ENCODE measurements at places on chromosomes 3 and 15.

DNA sequence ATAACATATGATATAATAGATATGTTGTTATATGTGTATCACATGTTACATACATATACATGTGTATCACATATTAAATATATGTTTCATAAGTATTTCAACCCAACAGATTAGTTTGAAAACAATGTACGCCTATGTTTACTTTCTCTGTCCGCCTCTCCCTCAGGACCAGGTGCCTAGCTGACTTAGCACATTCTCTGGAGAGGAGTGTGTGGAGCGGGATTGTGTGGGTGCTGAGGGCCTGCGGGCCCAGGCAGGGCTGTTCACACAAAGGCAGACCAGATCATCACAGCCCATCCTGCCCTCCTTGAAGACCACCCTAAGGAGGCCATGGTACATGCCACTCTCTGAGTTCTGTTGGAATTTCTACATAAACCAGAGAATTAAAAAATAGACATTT, 81.0 kb downstream of the PLXNA1 start:
- DNase-seq, result no peak

GRCh38 chr3:100083209-100083608, 31.1 kb downstream of the FILIP1L start:
- no peak for DNase-seq

- DNase-seq, result no peak
Measured at GRCh38 chr3:48631516-48632448, 3.5 kb downstream of the SLC26A6 start.

DNA sequence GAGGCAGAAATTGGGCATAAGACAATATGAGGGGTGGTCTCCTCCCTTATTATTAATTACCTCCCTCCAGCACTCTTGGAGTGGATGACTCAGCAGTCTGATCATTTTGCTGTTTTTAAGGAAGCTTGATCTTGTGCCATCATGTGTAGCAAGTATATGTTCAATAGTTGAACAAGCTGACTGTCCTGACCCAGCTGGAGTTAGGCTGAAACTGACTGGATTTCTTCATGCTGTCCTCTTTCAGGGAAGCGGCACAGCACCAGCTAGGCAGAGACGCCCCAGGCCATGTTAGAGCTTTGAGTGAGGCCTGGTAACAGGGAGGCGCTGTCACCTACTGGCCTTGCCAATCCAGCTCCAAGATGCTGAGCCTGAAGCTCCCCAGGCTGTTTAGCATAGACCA, 54.4 kb upstream of the KIF23 start:
- DNase-seq, result no peak

DNA sequence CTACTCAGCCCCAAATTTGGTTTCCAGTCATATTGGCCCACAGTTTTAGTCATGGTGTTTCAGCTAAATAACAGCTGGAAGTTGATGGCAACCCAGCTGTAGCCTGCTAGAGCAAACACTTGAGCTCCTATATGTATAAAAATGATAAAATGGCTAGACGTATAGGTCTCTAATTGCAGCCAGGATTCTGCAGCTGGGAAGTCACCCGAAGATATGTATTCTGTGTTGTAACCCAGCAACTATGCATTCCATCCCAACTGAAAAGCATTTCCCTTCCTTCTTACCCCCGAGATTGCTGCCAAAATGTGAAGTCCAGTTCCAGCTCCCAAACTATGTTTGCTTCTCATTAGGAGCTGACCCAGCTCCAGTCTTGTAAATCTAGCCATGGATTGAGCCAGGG, 408.4 kb downstream of the AGBL1 start:
- DNase-seq, result no peak

- DNase-seq, result no peak
Measured at GRCh38 chr3:20146301-20146700, 39.7 kb downstream of the SGO1 start.

DNA sequence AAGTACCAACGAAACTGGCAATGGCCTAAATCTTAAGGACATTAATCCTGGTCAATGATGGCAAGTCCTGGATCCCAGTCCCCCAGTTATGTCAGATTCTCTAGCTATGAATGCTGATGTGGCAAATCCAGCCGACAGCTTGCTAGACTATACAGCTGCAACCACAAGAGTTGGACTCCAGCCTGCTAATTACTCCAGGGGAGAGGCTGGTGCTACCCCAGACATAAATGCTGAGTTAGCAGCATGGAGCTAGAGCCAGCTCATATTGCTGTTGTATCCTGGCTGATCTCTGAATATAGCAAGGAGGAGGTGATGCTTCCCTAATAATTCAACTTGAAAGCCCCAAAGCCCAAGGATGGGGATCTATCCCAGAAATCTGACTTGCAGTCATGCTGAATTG, 207.1 kb downstream of the LRRN1 start:
- DNase-seq, result no peak
